ENCODE measurements at places on chromosomes 12 and 14. TPM values are rescaled to one million over a fixed set of nuclear protein-coding genes. Genes with fewer than 3 reads are reported as not detected.

Gene RBP5
- 0.46 TPM for total RNA-seq

Gene CRIP1
- 56.5 TPM for total RNA-seq

Gene FIGNL2
- 0.42 TPM for total RNA-seq

Gene TAS2R42
- total RNA-seq: not detected

Gene ACSS3
- 6.4 TPM for total RNA-seq

Gene IAPP
- not detected for total RNA-seq

Gene SIRT4
- 2.3 TPM for total RNA-seq

DNA sequence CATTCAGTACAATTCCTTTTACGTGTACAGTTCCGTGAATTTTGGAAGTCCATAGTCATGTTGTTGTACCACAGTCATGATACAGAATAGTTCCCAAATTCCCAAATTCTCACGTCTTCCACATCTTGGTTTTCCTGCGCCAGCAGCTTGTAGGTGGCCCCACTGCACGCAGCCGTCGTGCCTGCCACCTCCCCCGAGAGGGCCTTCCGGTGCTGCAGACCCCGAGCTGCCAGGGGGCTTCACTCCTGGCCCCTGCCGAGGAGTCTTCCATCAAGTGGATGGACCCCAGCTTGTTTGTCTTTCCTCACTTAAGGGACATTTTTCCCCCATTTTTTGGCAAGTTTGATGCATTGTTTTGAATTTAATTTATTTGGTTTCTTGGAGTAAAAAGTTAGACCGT lies 16.8 kb downstream of the MTA1 start:
- no peak for DNase-seq

DNA sequence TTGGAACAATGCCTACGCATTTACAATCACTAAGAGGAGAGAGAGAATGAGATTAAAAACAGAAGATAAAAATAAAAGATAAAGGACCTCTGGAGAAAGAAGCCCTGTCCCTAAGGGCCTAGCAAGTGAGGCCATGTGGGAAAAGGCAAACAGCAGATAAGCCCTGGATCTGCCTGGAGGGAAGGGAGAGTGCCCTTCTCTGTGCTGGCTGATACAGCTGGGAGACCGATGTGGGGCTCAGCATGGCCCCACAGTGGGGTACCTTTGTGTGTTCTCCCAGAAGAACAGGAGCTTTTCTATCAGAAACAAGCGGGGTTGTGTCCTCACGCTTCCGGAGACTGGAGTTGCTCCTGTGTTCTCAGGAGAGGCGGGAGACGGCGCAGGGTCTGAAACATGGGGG lies 59.9 kb downstream of the TMCC3 start:
- no peak for DNase-seq

DNA sequence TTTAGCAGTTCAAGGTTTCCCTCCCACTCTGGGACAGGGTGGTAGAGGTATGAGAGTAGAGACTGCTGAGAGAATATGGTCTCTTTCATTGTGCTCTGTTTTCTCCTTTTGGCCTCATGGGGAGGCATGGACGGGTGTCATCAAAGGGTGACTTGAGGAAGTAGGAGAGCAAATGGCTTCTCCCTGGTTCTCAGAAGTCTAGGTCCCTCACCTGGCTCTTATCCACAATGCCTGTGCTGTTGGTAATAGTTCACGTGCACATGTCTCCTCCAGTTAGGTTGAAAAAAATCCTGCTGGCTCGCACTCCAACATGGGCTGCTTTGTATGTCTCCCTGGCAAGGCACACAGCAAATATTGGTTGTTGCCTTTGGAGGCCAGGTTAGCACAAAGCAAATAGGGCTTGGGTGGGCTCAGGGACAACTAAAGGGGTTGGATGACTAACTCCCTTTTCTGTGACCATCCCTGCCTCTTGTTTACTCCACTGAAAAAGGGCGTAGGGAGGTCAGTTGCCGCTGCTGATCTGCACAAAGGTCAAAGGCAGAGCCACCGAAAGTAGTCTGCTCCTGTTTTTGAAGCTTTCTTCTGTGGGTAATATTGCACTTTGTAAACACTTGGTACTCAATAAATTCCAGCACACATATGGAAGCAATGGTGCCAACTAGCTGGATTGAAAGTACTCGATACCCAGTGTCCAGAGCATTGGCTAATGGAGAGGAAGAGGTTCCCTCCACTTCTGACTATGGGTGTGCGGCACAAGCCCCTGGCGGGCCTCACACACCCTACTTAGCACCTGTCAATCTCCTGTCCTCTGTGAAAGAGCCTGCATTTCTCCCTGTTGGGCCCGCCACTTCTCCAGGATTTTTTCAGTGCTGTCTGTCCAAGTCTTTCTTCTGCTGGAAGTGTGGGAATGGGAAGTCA lies 121.8 kb downstream of the SLC38A6 start:
- peak; percentile 84 for DNase-seq

GRCh38 chr12:65330331-65330730 lies 51.8 kb downstream of the MSRB3 start:
- DNase-seq: no peak

GRCh38 chr14:88324491-88324890 lies 1.4 kb upstream of the KCNK10 start:
- no peak for DNase-seq

DNA sequence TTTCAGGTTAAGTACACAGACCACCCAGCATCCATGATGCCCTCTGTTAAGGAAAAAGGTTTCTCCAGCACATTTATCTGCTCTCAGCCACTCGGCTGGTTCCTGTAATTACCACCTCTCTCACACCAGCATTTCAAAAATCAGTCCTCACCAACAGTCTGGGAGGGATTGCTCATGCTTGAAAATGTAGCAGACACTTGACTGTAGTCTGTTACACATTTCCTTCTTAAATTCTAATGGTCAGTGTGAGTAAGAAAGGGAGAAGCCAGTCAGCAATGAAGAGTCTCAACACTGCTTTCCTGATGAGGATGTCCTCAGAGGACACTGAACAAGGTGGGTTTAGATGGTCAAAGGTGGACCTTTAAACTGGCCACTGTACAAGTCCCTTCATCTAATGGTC lies 6.0 kb downstream of the ZBTB39 start:
- no peak for DNase-seq

DNA sequence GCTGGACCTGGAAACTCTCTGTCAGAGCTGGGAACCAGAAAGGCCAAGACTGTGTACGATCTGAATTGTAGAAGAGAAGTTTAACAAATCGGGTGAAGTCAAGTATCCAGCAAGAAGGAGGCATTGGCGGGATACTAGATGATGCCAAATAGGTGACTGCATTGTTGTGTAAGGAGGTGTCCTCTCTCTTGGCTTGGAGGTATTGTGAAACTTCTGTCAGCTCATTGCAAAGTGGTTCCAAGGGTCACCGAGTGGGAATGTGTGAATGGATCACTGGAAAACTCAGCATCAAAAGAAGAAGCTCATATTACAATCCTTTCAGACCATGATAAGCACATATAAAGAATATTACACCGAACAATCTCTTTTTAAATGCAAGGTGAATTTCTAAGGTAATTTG lies 11.7 kb downstream of the NAV3 start:
- DNase-seq: no peak

DNA sequence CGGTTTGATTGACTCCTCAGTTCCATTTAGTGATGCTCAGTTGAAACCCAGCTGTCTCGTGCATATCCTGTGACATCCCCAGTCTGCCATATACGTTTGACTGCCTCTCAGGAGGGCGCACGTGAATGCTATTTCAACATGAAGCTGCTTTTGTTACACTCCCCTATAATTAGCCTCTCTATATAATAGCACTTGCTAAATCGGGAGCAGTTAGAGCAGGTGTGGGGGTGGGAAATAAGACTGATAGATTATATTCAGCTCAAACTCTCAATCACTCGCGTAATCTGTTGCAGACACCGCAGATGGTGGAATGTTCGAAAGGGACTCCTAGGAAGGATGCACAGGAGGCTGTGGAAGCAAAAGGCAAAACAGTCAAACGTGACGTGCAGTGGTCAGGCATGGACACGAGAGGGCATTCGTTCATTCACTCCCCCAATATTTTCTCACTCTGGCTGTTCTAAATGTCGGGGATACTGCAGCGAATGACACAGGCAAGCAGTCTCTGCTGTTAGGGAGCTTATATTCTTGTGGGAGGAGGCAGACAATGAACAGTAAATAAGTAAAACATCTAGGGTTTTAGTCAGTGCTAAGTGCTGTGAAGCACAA lies 29.8 kb downstream of the KCNA1 start:
- no peak for DNase-seq

- DNase-seq: no peak
Observed at GRCh38 chr12:76274420-76275083, 73.7 kb downstream of the BBS10 start.

DNA sequence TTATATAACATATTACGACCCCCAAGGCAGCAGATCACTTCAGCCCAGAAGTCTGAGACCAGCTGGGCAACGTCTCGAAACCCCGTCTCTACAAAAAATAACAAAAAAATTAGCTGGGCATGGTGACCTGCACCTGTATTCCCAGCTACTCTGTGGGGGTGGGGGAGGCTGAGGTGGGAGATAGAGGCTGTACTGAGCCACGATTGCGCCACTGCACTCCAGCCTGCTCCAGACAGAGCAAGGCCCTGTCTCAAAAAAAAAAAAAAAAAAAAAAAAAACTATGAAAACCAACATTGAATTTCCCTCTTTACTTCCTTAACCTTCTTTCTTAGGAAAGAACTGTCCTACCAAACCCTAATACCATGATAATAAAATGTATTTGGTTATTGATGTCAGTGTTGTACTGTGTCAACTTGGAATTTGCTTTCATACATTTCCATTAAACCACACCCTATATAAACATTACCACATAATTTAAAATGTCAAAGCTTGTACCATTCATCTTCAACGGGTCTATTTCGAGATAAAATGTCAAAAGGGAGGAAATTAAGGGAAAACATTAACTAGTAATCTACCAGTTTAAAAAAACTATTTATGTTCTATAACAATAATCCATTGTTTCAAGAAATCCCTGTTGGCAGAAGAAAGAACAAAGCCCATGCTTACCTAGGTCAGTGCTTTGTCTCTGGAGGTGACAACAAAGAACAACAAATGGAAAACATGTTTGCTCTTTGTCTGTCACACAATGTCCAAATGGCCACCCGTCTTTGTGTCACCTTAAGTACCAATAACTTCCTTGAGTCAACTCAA lies 17.4 kb downstream of the GALNT4 start:
- no peak for DNase-seq

GRCh38 chr14:60153991-60154390 lies 11.2 kb downstream of the DHRS7 start:
- DNase-seq: no peak

DNA sequence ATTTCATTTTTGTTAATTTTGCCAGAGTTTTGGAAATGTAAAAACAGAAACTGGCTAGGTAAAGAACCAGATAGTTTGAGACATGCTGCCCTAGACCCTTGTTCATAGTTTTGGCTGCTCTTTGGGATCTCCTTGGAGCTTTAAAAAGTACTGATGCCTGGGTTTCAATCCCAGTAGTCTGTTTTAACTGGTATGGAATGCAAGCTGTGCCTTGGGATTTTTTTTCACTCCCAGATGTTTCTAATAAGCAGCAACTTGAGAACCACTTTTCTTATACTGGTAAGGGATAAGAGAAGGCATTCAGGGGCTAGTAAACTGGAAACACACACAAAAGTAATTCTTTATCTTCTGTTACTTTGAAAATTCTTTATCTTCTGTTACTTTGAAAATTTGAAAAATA lies 18.8 kb downstream of the SLC35F4 start:
- no peak for DNase-seq

- DNase-seq: no peak
Observed at GRCh38 chr12:122204167-122205052, 901 bp downstream of the B3GNT4 start.

DNA sequence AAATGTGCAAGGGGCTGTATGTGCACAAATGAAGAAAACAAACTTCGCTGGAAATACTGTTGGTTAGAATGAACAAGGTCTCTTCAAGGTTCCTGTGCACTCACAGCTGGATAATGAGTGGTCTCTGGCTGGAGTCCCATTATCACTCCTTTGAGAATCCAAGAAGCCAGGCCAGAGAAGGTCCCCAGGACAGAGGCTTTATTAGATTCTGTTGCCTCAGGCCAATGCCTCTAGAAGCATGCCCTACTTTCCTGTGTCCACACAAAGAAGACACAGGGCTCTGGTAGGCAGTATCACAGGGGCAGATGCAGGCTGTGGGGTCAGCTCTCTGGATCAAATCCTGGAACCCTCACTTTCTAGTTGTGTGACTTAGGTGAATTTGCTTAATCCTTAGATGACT lies 384.7 kb downstream of the GRIN2B start:
- no peak for DNase-seq

- DNase-seq: no peak
Observed at GRCh38 chr14:85565862-85566296, 35.9 kb downstream of the FLRT2 start.

GRCh38 chr12:132677492-132677891 lies 9.7 kb downstream of the POLE start:
- DNase-seq: no peak

DNA sequence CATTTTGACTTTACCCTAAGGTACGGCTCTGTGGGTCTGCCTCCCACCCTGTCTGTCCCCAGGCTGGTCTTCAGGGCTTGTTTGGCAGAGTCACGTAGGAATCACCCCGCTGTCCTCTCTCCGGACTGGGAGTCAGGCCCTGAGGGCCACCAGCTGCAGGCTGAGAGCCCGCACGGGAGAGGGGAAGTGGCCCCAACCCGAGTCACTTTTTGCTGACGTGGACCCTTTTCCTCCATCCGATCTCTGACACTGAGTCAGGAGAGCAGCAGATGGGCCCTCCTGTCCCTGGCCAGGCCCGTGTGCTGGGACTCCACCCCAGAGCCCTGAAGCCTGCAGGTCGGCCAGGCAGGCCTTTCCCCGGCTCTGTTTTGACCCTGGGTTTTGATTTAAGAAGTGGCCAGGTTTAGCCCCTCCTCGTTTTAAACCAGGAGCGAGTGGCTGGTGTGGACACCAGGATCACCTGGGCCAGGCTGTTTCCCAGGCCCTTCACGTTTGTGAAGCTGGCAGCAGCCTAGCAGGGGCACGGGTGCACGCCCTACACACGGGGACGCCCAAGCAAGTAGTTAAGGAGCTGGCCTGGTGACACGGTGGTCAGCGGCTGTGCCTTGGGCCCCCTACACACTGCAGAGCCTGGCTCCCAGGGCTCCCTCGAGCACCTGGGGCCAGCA lies 12.5 kb upstream of the TEX22 start:
- no peak for DNase-seq

DNA sequence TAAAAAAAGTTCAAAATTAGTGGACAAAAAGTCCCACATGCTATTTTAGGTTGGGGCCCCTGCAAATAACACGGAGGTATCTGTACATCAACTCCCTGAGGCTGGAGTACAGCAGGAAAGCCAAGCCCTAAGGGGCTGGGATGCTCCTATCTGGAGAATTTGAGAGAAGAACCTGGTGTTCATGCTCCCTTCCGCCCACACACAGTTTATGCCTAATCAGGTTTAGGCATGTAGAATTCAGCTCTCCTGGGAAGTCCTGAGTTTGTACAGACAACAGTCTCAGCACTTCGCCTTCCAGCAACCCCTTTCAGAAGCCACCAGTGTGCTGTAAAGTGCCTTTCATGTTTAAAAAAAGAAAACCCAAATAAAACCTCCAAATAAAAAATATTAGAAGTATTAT lies 237.3 kb upstream of the GRIP1 start:
- peak; percentile 72 for DNase-seq

GRCh38 chr14:103089386-103090335 lies 4.9 kb upstream of the EXOC3L4 start:
- no peak for DNase-seq
